ENCODE measurements at places on chromosomes 16 and 17.

DNA sequence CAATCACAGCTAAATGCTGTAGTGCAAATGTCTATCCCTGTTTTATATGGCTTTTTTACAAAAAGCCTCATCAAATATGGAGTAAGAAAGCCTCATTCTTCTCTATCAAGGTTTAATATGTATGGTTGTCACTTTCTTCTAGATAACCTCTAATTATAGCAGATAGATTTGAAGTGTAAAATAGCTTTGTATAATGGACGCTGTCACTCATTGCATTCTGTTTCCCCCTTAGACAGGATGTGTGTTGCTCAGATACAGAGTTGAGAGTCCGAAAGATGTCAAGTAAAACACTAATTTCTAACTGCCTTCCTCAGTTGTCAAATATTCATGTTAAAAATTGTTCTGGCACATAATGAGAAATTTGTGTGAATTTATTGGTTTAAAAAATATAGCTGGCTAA is 88.0 kb downstream of the NLK start:
- DNase-seq = no peak

- DNase-seq = no peak
Observed at GRCh38 chr17:66767154-66767933, 67.6 kb upstream of the CACNG5 start.

DNA sequence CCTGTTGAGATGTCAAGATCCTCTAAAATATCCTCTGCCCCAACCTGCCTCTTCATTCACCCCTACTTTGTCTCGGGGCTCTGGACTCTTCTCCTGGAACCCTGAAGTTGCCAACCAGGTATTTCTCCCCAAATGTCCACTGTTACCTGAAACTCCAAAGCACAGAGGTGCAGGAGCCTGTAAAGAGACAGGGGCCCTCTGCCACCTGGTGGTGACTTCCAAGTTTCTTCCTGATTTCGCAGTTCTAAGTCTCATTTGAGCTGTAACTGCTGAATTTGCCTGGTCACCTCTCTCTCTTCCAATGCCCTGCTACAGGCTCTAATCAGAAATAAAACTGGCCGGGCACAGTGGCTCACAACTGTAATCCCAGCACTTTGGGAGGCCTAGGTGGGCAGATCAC is 77.1 kb upstream of the RCVRN start:
- DNase-seq = no peak

- no peak for DNase-seq
Observed at GRCh38 chr16:19130852-19131824, 17.4 kb downstream of the ITPRIPL2 start.

- DNase-seq = no peak
Observed at GRCh38 chr16:83238949-83239691, 568.7 kb upstream of the HSBP1 start.

- no peak for DNase-seq
Observed at GRCh38 chr16:28139530-28139929, 72.2 kb downstream of the XPO6 start.

DNA sequence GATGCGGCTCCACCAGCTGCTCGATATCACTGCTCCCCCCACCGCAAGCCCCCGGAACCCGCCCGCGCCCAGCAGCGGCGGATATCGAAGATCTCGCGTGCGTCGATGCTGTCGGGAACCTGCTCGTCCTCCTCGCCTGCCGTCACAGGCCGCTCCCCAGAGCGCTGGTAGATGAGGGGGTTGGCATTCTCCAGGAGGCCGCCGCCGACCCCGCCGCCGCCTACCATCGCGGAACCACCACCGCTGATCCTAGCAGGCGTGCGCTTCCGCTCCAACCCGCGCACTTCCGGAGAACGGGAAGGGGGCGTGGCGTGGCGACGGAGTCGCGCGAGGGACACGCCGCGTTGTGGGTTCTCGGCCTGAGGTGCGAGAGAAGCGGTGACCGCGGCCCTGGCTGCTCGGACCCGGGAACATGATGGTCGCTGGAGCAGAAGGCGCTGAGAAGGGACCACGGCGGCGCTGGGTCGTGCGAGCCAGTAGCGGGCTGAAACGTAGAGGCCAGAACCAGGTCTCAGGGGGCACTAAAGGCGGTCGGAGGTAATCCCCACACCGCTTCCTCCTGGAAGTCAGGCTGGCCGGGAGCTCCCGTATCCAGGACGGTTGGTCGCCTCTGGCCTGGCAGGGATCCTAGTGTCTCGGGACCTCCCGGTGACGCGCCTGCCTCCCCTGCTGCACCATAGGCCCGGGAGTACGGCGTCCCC is at the start of gene CIAO2B:
TSS of gene CIAO2B (minus strand) at position 265 of the 701 bp plus-strand sequence. CDS start at position 227, 38 bp downstream.
- DNase-seq = peak; percentile 81

GRCh38 chr17:40873801-40874200 is 6.8 kb upstream of the KRT12 start:
- DNase-seq = no peak

DNA sequence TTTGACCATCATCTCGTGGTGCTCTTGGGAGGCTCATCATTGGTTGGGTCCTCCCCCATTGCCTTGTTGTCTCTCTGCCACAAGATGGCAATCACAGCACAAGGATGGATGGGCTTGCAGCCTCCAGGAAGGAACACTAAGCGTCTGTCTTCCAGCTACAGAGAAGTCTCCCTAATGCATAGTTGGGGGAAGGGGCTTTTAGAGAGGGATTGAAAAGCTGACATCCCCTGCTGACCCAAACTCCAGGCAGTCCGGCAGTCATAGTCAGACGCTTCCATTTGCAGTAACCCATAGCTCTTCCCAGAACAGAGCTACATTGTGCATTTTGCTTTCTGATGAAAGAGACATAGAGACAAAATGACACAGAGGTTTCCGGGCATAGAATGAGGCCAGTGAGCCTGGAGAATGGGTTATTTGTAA is 111.4 kb downstream of the UTP18 start:
- DNase-seq = peak; percentile 20

GRCh38 chr16:79982361-79982760 is 381.8 kb upstream of the MAF start:
- DNase-seq = no peak

DNA sequence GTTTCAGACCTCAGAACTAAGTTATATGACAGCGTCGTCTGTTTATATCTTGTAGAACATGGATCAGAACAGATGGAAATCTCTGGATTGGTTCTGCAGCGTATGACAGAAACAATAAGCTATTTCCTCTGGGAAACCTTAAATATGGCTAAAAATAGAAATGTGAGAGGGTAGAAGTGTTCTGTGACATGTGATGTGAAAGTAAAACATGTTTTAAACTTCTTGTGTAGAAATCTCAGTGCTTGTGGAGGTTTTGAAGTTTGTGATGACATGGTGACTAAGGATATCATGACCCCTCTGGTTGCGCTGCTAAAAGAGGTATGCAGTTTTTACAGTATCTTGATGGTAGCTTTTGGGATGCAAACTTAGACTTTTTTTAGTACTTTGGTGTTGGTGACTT is 2.8 kb downstream of the HEATR3 start:
- no peak for DNase-seq

- DNase-seq = no peak
Observed at GRCh38 chr16:84446596-84447392, 57.7 kb downstream of the MEAK7 start.

GRCh38 chr16:85461022-85461813 is 151.9 kb upstream of the GSE1 start:
- no peak for DNase-seq

GRCh38 chr17:63268827-63269226 is 177.3 kb downstream of the CYB561 start:
- DNase-seq = no peak

DNA sequence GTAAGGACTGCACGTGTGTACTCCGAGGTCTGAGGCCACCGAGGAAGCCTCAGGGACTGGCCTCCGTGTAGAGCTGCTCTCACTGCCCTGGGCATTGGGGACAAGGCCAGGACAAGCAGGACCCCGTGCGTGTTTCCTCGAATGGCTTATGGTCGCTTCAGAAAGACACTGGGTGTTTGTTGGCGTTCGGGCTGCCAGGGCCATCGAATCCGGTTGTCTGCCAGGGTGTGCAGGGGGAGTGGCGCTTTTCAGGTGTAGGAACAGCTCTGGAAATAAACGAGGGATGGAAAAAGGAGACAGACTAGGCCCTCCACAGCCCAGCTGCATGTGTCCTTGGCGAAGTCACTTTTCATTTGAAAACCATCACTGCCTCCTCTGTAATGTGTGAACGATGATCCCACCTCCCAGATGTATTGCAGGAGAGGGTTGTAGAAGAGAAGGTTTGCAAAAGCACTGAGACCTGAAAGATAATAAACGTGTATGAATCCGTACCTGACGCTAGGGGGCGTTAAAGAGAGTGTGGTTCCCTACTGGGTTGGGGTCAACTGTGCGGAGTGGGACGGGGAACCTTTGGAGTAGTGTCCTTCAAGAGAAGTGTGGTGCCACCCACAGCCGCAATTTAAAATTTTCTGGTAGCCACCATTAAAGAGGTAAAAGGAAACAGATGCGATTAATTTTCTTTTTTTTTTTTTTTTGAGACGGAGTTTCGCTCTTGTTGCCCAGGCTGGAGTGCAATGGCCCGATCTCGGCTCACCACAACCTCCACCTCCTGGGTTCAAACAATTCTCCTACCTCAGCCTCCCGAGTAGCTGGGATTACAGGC is 2.1 kb upstream of the ZSCAN10 start:
- DNase-seq = no peak

- no peak for DNase-seq
Observed at GRCh38 chr16:27995378-27995777, 68.1 kb downstream of the GSG1L start.

DNA sequence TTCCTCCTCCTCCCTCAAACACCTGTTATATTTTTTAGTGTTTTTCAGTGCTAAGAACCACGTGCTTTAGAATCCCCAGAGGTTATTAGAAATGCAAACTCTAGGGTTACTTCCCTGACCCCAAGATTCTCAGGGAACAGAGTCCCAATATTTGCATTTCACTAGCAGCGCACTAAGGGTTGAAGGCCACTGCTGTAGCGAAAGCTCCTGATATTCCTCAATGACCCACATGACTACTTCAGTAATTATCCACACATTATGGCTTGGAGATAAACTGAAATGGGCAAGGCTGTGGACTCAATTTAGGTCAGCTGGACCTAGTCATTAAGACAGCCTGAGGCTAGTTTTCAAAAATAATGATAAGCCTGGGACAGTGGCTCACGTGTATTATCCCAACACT is 78.5 kb upstream of the BCAR1 start:
- no peak for DNase-seq

DNA sequence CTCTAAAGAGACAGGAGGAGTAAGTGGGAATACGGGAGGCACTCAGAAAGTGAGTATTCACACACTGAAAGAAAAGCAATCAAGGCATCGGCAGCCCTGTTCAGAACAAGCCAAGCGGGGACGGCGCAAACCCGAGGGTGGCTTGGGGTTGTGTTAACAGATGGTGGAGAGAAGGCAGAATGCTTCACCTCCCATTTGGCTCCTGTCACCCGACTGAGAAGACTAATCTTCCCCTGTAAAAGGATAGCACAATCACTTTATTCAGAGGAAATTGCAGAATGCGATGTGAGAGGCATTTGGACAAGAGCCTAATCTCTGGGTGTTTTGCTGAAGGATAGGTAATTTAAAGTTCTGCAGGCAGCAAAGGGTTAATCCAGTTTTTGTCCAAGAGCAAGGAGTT is 119.3 kb upstream of the WSCD1 start:
- DNase-seq = no peak

GRCh38 chr16:25449802-25450201 is 192.2 kb upstream of the ZKSCAN2 start:
- DNase-seq = no peak

GRCh38 chr17:81666092-81666341 is 388 bp downstream of the OXLD1 start:
- DNase-seq = no peak

DNA sequence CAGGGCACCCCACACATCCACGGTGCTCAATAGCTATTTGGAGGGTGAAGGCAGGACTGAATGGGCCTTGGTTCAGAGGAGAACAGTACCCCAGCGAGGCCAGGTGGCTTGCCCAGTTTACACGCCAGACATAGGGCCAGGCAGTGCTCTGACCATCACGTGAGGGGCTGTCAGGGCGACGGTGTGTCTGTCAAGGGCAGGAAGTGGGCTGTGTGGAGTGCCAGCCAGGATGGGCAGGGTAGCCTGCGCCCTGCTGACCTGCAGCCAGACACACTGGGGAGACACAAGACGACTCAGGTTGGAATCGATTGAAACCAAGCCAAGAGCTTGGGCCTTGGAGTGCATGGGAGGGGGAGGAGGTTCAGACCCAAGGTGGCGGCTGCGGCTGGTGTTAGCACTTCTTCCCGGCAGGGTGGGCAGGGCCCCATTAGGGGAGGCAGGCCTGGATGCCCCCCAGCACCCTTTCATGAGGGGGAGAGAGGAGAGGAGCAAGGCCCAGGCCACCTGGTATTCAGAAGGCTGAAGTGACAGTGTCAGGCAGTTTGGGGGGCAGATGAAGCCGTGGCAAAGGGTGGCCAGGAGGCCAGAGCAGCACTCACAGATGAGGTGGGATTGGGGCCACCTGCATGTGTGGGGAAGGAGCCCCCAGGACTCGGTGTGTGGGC is 68.2 kb downstream of the SREBF1 start:
- no peak for DNase-seq

GRCh38 chr17:62676952-62677596 is 49.6 kb downstream of the MRC2 start:
- DNase-seq = no peak

GRCh38 chr17:41625602-41626001 is 1.2 kb upstream of the KRT17 start:
- no peak for DNase-seq

DNA sequence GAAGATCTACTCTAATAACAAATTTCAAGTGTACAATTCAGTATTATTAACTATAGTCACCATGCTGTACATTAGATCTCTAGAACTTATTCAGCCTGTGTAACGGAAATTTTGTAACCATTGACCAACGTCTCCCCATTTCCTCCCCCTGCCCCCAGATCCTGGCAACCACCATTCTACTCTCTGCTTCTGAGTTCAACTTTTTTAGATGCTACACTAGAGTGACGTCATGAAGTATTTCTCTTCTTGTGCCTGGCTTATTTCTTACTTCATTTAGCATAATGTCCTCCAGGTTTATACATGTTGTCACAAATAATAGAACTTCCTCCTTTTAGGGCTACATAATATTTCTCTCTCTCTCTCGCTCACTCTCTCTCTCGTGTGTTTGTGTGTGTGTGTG is 157.5 kb downstream of the ANKFN1 start:
- DNase-seq = no peak

- DNase-seq = no peak
Observed at GRCh38 chr17:77419095-77419494, 278.3 kb downstream of the SEC14L1 start.

GRCh38 chr17:787641-788221 is 5.6 kb downstream of the MRM3 start:
- DNase-seq = no peak

- peak; percentile 66 for DNase-seq
Observed at GRCh38 chr16:23510164-23510914, at the start of gene GGA2. GGA2 (minus strand) TSS chr16:23510494; CDS start chr16:23510411, 83 bp downstream.

DNA sequence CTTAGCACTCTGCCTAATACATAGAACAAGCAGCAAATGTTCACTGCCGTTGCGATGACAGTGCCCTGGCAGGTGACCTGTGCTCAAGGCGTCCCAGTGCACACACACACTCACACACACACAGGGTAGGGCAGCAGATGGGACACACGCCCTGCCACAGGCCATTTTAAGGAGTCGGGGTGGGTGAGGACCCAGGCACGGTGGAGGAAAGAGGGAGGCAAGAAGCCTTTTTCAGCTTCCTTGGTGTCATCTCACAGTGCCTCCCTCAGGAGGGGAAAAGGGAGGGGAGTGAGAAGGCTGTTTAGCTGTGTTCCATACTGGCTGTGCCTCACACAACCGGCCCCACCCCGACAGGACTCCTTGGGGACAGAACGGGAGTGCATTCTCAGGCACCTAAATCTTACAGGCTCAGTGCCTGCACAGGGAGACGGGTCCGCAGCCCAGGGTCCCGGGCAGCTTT is 1.5 kb downstream of the PITPNM3 start:
- DNase-seq = no peak

- no peak for DNase-seq
Observed at GRCh38 chr17:83110735-83111134, 31.3 kb downstream of the METRNL start.
